ENCODE measurements at places on chromosomes 1 and 21.

DNA sequence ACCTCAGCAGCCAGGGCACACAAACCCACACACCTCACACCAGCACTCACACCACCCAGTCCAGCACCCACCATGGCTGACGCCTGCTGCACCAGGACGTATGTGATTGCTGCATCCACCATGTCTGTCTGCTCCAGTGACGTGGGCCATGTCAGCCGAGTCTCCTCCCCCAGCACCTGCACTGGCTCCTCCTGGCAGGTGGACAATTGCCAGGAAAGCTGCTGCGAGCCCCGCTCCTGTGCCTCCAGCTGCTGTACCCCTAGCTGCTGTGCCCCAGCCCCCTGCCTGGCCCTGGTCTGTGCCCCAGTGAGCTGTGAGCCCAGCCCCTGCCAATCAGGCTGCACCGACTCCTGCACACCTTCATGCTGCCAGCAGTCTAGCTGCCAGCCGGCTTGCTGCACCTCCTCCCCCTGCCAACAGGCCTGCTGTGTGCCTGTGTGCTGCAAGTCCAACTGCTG, at the start of gene KRTAP10-8:
Gene KRTAP10-8, plus strand, starts transcription at position 51 of the 458 bp plus-strand sequence. Its CDS starts 22 bp downstream, at position 73.
- DNase-seq = no peak

DNA sequence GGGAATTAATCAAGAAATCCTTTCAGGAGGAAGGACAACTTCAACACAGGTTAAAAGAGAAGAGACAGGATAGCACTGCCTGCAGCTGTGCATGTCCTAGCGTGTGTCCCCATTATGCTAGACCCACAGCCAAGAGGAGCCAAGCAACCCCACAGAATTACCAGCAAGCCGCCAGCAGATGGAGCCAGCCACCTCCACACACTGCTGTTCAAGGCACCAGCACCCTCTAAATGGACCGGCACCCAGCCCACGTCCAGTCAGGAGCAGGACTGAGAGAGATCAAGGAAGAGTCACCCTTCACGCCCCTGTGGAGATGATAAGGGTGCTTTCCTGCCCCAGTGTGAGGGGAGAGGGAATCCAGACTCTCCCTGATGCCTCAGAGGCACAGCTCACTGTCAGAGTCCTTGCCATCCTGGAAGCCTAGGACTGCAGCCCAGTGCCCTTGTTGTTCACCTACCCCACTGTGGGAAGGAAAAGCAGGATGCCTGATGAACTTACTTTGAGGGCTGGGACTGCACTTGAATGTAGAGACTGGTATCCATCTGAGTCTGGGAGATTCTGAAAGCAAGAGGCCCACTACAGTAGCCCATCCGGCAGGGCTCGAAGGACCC, 37.1 kb upstream of the CTTNBP2NL start:
- DNase-seq = peak; percentile 14

DNA sequence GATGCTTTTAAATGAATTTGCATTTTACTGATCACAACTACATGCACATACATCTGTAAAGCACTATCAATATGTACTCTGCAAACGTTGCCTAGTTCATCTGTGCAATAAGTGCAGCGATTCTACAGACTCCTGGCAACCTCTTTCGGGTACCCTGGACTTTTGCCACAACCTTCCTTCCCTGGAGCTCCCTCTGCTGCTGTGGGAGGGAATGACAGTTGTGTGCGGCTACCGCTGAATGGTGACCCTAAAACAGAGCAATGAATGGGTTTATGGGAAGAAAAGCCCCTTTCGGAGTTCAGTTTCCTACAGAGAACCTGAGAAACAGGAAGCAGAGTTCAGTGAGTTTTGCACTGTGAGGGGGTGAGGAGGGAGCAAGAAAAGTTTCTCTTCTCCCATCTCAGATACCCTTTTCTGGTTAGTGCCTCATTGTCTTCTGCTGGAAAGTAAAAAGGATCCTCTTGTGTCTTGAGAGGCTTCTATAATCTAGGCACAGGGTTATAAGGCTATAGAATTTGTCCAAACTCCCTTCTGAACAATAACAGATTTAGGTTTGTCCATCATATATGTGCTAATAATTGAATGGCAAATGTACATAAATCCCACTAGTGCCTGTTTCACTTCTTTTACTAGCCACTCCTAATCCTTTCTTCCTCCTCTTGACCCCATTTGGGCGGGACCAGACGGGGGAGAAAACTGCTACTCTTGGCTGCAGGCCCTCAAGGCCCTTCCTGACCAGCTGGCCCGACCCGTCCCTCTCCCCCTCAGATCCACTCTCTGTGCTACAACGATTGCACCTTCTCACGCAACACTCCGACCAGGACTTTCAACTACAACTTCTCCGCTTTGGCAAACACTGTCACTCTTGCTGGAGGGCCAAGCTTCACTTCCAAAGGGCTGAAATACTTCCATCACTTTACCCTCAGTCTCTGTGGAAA, 19.8 kb upstream of the SARS1 start:
- DNase-seq = peak; percentile 34

DNA sequence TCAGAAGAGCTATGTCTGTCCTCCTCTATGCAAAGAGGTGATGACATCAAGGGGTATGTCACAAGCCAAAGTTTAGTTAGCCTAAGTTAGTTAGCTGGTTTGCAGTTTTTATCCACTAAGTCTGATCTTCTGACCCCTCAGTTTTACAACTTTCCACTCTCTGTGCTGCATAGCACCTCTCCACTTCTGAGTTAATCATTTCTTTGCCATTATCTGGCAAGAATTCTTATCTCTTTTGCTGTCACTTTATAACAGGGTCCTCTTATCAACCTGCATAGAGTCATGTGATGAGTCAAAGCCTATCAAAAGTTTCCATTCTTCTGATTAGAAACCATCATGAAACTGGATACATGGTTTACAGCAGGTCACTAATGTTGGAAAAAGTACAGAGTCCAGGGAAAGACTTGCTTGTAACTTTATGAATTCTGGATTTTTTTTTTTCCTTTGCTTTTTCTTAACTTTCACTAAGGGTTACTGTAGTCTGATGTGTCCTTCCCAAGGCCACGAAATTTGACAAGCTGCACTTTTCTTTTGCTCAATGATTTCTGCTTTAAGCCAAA, at the start of gene NR5A2:
Gene NR5A2, plus strand, starts transcription at position 447 of the 560 bp plus-strand sequence. CDS start 138 bp downstream, outside the sequence.
- DNase-seq = no peak
